ENCODE measurements at places on chromosomes 1 and 21.

DNA sequence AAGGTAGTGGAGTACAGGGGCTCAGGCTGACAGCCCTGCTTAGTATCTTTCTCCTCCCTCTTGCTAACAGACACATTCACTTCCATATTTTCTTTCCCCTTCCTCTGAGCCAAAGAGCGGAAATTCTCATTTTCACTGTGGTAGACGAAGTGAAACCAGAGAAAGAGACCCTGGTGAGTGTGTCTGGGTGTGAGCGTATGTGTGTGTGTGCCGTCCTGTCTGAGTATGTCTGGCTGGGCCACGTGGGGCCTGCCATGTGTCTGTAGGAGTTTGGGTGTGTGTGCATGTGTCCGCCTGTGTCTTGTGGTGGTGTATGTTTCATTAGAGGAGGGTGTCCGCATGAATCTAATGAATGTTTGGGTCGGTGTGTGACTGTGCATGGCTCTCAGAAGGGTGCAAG lies 1.7 kb downstream of the COL8A2 start:
- DNase-seq: no peak

DNA sequence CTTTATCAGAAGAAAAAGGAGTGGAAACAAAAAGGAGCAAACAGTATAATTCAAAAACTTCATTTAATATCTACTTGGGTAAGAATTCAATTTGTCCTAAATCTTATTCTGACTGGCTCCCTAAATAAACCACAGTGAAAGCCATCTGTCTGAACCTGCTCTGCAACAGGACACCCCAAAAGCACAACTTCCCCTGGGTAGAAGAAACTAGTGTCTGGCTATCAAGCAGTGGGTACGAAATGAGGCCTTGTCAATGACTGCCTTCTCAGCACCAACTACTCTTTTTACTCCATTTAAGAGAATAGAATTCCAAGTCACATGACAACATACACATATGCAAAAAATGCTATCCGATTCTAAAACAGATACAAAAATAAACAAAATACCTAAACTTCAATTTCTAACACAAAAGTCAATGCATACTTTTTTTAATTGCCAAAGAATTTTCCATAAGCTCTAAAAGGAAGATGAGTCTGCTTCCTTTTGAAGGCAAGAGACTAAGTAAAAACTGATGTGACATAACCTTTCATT lies 206.8 kb downstream of the SLC45A1 start:
- DNase-seq: no peak

- no peak for DNase-seq
Measured at GRCh38 chr1:172686143-172686542, 27.2 kb downstream of the FASLG start.

- DNase-seq: no peak
Measured at GRCh38 chr1:116474921-116475849, 95.6 kb downstream of the CD58 start.

- no peak for DNase-seq
Measured at GRCh38 chr1:185804206-185804605, 70.0 kb downstream of the HMCN1 start.

- no peak for DNase-seq
Measured at GRCh38 chr21:34132926-34133325, 59.5 kb downstream of the MRPS6 start.

DNA sequence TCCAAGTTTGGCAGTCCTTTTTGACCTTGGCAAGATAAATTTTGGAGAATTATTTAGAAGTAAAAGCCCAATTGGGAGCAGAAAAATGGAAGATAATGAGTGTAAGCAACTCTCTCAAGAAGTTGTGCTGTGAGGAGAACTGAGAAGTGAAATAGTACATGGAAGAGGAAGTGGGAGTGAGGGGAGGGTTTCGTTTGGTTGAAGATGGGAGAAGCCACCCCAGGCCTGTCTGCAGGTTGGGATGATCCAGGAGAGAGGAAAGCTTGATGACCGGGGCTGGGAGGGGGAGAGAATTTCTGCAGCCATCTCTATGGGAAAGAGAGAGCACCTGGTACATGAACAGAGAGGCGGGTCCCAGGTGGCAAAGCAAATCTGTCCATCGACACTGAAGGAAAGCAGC lies 8.6 kb upstream of the RCAN1 start:
- DNase-seq: no peak

DNA sequence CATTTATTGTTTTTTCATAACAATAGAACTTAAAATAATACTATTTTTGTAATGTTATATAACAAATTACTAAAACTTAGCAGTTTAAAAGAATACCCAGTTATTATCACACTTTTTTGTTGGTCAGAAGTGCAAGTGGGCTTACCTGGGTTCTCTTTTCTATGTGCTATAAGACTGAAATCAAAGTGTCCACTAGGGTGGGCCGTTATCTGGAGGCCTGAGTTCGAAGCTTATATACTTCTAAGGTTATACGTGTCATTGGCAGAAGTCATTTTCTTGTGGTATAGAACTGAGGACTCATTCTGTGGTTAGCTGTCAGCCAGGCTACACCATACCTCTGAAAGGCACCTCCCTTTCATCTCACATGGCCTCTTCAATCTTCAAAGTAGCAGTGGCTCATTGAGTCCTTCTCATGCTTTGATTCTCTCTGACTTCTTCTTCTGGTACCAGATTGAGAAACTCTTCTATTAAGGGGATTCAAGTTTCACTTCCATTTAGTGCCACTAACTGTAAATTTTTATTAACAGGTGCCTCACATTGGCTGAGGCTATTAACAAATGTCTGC lies 414.3 kb downstream of the AMY1C start:
- no peak for DNase-seq

DNA sequence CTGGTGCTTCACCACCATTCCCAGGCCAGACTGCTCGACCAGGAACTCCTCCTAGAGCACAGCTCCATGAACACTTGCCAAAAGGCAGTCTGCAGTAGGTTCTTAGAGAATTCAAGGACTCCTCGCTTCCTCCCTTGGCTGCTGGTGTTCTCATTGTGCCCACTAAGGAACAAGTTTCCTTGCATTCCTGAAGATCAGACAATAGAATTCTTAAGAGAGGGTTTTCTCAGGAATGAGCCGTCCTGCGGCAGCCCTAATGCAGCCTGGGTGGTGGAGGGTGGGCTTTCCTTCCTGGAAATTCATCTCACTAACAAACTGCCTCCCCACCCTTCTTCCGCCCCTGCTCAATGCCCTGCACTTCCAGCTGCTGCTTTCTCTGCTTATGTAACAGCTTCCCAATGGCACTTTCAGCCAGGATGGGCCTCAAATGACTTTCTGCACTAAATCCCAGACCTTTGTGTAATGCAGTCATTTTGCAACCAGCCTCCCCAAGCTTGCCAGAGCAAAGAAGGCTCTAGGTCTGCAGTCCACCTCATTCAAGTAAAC lies 287.9 kb downstream of the PLPP3 start:
- no peak for DNase-seq

DNA sequence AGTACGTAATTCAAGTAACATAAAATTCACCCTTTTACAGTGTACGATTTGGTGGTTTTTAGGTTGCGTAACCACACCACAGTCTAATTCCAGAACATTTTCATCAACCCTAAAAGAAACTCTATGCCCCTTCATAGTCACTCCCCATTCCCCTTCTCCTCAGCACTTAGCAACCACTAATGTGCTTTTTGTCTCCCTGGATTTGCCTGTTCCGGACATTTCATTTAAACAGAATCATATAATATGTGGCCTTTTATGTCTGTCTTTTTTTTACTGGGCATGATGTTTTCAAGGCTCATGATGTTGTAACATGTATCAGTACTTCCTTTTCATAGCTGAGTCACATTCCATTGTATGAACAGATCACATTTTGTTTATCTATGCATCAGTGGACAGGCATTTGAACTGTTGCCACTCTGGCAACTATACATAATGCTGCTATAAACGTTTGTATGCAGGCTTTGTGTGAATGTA lies 20.8 kb downstream of the OBSCN start:
- no peak for DNase-seq

- no peak for DNase-seq
Measured at GRCh38 chr1:165451691-165452090, 6.8 kb upstream of the RXRG start.

DNA sequence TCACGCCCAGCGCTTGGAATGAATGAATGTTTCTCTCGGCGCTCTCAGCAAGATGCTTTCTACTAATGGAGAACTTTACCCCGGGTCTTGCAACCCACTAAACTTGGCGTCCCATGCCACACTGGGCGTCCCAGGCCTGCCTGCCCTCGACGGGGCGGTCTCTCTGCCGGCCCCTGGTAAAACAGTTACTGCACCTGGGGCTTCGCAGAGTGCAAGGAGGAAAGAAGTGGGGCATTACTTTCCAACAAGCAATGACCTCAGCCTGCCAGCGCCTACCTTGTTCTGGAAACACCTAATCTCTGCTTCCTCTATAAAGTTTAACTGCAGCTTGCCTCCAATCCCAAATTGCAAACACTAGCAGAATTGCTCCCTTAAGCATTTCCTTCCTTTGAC lies 27.8 kb upstream of the NFIA start:
- no peak for DNase-seq

- no peak for DNase-seq
Measured at GRCh38 chr1:42258218-42258617, 76.8 kb downstream of the FOXJ3 start.

DNA sequence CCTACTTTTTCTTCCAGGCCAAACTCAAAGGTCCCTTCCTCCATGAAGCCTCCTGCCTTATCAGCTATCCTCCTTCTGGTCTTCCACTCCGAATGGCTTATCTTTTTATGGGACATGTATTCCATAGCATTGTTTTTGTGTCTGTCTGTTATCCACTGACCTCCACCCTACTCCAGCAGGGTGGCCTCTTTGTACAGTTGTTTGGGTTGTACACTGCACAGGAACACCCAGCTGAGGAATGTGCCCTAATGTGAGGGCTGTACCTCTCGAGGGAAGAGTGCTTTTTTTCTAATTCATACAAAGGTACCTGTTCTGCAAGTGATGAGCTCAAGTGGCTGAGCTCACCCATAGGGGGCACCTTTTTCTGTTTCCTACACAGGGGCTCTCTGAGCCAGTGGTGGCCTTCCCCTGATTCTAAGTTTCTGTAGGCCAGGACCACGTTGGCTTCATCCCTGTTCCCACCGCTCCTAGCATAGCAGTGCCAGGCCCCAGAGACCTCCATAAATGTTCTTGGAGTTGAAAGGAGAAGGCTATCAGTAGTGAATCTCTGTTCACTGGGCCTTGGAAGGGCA lies 108.2 kb downstream of the FOXD2 start:
- DNase-seq: no peak

- DNase-seq: no peak
Measured at GRCh38 chr1:28898405-28898881, 15.9 kb upstream of the EPB41 start.

DNA sequence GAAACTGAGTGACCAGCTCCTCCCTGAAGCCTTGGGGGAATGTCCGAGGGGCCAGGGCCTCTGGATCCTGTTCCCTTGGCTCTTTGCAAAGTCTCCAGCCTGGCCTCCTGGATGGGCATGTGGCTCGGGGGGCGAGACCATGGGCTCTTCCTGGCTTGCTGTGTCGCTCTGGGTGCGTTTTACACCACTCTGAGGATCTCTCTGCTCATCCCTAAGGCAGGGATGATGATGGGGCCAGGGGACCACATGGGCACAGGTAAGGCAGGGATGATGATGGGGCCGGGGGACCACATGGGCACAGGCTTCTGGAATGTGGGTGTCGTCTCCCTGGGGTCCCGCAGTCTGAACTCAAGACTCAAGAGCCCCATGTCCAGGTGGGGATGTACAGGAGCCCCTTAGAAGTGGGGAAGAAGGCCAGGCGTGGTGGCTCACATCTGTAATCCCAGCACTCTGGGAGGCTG lies 17.7 kb downstream of the TP73 start:
- DNase-seq: no peak

- no peak for DNase-seq
Measured at GRCh38 chr1:87968197-87968955, 639.7 kb downstream of the LMO4 start.

All from T-helper 1 cell (primary cell).